ENCODE measurements at places on chromosomes 5 and 9.

DNA sequence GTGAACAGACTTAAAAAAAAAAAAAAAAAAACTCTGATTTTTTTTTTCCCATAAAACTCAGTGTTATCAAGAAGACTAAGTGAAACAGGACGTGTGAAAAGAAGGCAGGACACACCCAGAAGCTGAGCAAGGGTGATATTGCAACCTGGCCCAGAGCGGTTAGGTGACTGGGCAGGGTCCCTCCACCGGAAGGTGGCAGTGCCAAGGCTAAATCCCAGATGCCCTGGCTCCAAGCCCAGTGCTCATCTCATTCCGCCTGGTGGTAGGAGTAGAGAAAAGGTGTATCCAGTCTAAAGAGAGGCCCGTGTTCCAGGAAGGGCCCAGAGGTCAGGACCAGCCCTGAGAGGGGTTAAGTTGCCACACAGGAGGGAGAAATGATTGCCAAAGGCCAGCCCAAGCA, 51.5 kb upstream of the SAP30L start:
- DNase-seq: no peak

- peak; percentile 5 for DNase-seq
Observed at GRCh38 chr5:87121304-87122150, 146.2 kb upstream of the RASA1 start.

- DNase-seq: no peak
Observed at GRCh38 chr9:38641985-38642864, 21.8 kb upstream of the ANKRD18A start.

DNA sequence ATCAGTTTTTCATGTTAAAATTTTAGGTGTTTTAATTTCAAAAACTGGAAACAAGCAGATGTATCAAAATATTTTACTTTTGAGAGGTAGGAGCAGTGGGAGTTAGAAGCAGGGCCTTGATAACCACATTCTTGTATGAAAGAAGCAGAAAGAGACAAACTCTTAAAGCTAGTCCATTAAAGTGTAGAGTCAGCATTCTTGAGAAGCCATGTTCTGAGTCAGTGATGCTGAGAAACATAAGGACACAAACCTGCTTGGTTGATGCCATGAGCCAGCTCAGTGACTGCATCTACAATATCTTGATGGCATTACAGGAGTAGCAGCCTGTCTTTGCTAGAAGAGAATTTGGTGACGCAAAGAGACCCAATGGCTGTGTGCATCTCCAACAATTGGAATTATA, 826.1 kb upstream of the CTNND2 start:
- no peak for DNase-seq

DNA sequence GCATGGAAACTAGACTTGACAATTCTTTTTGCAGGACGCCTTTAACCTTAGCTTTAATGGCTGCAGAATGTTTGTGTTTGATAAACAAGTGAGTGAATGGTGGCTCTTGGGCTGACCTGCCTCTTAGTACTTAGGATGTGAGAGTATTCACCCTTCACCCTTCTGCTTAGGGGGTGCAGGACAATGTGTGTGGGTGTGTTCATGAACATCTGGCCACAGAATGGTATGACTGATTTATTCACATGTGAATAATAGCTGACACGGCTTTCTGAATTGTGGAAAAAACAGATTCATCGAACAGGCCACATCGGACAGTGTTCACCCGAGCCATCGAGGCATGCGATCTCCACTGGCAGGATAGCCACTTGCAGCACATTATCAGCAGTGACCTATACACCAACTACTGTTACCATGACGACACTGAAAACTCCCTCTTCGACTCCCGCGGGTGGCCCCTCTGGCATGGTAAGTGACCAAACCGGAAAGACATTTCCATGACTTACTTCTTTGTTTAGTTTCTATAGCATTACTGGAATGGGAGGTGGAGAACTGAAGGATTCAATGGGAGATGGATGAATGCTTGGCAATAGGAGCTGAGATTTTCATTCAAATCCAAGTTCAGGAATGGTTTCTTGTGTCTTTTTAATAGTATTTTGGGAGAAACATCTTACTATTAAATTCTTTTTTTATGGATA, 193.6 kb downstream of the ZSWIM6 start:
- DNase-seq: no peak

DNA sequence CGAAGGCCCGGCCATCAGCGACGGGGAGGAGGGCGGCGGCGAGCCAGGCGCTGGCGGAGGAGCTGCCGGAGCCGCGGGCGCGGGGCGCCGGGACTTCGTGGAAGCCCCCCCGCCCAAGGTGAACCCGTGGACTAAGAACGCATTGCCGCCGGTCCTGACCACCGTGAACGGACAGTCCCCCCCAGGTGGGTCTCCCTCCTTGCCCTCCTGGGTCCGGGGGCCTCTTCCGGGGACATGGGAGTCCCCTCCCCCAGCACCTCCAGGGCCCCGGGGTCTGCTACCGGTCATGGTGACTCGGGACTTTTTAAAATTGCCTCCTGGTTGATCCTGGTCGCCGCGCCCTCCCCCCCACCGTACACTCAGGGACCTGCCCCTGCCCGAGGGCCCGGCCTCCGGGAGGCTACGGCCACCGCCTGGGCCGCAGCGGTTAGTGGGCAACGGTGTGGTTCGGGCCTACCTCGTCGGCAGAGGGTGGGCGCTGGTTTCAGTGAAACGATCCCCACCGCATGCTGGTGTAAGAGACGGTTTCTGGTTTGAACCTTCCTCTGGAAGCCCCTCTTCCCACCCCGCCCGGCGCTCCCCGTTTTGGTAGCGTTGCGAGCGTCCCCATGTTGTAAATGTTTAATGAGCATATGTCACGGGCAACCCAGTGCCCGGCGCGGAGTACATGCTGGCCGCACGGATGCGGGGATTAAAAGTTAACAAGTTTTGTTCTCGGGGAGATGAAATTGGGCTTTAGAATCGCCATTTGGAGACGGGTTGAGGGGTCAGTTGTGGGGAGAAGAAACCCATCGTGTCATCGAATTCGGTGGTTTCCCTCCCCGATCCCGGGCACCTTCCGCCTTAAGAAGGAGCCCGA, 1.1 kb downstream of the LARP1 start:
- no peak for DNase-seq

GRCh38 chr9:86098824-86099700, at the start of gene GOLM1:
Gene GOLM1 (minus strand): TSS chr9:86099558. CDS start chr9:86079320, 20,238 bp downstream.
- DNase-seq: no peak

DNA sequence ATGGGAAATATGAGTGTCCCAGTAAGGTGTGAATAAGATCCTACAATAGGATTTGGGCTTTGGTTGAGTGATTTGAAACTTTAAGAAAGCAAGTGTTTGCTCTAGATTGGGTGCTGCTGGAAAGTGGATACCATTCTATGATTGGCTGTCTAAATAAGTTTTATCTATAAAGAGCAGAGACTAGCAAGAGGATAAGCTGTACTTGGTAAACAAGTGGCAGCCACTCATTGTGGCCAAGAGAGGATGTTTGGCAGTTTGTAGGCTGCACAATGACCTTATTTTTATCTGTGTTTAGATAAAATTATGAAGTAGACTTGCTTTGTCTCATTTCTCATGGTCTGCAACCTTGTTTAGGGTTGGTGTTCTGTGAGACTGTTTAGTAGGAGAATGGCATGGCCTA, 341.6 kb upstream of the PIK3R1 start:
- no peak for DNase-seq

DNA sequence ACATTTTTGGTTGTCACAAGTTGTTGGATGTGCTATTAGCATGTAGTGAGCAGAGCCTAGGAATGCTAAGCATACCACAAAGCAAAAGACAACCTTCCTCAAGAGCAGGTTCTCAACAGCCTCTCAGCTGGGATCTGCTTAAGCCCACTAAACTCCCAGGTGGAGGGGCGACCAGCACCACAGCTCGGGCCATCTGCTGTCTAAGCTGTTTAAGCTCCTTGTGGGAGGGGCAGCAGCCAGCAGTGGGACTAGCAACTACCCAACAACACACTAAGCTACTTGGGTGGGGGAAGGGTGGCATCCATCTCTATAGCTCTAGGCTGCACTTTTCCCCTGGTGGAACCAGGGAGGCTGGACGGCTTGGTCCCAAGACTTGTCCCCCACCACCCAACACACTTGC, 1052.7 kb upstream of the ARRDC3 start:
- DNase-seq: no peak

DNA sequence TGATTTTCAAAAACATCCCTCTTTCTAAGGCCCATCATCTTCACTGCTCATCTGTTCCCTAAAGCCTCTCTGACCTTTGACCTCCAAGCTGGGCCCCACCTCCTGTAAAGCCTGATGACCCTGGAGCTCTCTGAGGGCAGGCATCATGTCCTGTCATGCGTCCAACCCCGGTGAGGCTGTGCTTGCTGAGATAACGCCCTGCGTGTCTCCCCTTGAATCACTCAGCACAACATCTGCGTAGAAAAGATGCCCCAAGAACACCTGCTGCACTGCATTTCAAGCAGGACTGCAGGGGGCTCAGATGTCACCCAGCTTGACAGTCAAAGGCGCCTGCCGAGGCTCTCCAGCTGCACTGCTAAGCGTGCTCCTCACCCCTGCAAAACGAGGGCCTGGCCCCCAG, 78.0 kb downstream of the OTULIN start:
- DNase-seq: no peak

- DNase-seq: no peak
Observed at GRCh38 chr5:172575416-172575815, 65.6 kb upstream of the NEURL1B start.
